HCT116 (cell line): ENCODE measurements at places on chromosomes 7 and 10. TPM values are rescaled to one million over a fixed set of nuclear protein-coding genes. Genes with fewer than 3 reads are reported as not detected.

The PAX2 gene
- 5.0 TPM for total RNA-seq

The CHCHD3 gene
- 73.5 TPM for total RNA-seq

The SRRM3 gene
- total RNA-seq, result 12.7 TPM

The MALRD1 gene
- not detected for total RNA-seq

The LRRC18 gene
- not detected for total RNA-seq

The ZNF736 gene
- total RNA-seq, result 0.15 TPM

The ERVW-1 gene
- not detected for total RNA-seq

The CHST15 gene
- 47.2 TPM for total RNA-seq

The RARRES2 gene
- total RNA-seq, result 2.1 TPM

The PIP gene
- total RNA-seq, result not detected

The SUN1 gene
- 181 TPM for total RNA-seq

The NPY gene
- not detected for total RNA-seq

The PILRB gene
- total RNA-seq, result 60.2 TPM

The ZNF117 gene
- total RNA-seq, result 2.5 TPM

The ZNF138 gene
- total RNA-seq, result 10.1 TPM

The RBP4 gene
- total RNA-seq, result 2.4 TPM

The ANK3 gene
- total RNA-seq, result 15.3 TPM

The PRSS37 gene
- not detected for total RNA-seq

The BTRC gene
- total RNA-seq, result 29.1 TPM

The LEP gene
- not detected for total RNA-seq

The MUC3A gene
- 30.8 TPM for total RNA-seq

The DIP2C gene
- total RNA-seq, result 15.4 TPM

The INHBA gene
- 0.10 TPM for total RNA-seq

The TEX47 gene
- total RNA-seq, result not detected

The HACD1 gene
- total RNA-seq, result 21.6 TPM

The CPN1 gene
- total RNA-seq, result 0.12 TPM
